Activated T-helper 17 cell treated with anti-CD3 and anti-CD28 coated beads, Interleukin-2, amount 50 U/mL, for 72 hours (primary cell): ENCODE measurements at places on chromosomes 7 and 10. TPM values are rescaled to one million over a fixed set of nuclear protein-coding genes. Genes with fewer than 3 reads are reported as not detected.

DNA sequence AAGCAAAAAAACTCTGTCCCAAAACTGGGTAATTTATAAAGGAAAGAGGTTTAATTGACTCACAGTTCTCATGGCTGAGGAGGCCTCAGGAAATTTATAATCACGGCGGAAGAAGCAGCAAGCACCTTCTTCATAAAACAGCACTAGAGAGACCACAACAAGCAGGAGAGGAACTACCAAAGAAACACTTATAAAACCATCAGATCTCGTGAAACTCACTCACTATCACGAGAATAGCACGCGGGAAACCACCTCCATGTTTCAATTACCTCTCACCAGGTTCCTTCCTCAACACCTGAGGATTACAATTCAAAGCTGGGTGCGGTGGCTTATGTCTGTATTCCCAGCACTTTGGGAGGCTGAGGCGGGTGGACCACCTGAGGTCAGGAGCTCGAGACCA is 48.5 kb downstream of the PDIA4 start:
- peak; percentile 8 for ATAC-seq

Gene SFTPA2
- not detected for total RNA-seq

Gene ADRA2A
- total RNA-seq = not detected

- no peak for ATAC-seq
Observed at GRCh38 chr7:44998153-44998871, 1.7 kb upstream of the CCM2 start.

Gene XRCC2
- total RNA-seq = 26.7 TPM

DNA sequence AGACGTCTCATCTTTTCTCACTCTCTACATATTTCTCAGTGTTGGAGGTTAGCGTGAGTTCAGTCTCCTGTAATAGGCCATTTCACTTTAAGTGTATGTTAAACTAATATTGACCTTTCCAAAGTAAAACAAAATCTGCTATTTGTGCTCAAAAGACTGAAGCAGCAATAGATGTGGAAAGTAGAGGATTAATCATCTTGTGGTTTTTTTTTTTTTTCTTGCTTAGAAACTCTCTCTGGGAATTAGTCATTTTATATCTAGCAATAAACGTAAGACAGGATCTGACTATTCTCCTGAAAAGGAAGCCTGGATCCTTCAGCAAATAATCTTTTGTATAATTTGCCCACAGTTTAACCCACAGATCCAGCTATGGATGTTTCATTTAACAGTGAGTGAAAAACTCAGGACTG is 81.7 kb downstream of the NRP1 start:
- peak; percentile 66 for ATAC-seq

DNA sequence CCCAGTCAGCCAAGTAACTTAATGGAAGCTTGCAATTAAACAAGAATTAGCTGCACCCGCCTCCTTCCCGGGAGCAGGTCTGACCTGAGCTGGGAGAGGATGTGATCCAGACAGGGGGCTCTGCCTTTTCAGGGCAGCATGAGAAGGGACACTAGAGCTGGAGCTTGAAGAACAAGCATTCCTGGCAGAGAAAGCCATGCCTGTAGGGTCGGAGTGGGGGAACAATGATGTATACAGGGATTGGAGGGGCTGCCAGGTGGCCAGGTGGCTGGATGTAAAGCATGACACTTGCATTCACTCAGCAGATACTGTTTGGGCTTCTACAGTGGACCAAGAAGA is 112.5 kb downstream of the GRK5 start:
- no peak for ATAC-seq
